NCI-H526 (cell line): ENCODE measurements at places on chromosomes 2 and 18.

DNA sequence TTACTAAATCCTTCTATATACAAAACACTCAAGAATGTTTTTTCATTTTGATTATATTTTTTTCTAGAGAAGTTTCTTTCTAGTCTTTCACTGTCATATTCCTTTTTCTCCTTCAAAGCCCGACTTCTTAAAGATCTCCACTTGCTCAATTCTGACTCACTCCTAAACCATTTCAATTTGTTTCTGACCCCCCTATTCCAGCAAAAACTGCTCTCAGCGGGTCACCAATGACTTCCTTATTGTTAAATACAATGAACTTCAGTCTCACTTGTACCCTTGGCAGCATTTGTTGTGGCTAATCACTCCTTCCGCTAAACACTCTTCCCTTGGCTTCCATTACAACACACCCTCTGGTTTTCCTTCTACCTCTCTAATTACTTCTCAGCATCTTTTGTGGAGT is 111.1 kb upstream of the RBBP8 start:
- DNase-seq, result no peak

DNA sequence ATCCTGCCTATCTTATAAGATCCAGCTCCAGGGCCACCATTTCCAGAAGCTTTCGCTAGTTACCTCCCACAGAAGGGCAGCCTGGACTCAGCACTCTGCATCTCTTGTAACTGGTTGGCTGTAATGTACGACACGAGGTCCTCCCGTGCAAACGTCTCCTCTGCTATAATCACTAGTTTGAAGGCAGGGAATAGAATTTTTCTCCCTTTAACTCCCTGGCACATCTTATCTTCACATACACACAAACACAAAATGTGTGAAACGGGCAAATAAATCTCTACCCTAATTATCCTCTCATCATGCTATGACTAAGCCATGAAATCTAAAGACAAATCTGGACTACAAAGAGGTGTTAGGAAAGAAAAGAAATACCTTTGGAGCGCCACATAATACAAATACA is 36.8 kb downstream of the RNU4ATAC start:
- no peak for DNase-seq

DNA sequence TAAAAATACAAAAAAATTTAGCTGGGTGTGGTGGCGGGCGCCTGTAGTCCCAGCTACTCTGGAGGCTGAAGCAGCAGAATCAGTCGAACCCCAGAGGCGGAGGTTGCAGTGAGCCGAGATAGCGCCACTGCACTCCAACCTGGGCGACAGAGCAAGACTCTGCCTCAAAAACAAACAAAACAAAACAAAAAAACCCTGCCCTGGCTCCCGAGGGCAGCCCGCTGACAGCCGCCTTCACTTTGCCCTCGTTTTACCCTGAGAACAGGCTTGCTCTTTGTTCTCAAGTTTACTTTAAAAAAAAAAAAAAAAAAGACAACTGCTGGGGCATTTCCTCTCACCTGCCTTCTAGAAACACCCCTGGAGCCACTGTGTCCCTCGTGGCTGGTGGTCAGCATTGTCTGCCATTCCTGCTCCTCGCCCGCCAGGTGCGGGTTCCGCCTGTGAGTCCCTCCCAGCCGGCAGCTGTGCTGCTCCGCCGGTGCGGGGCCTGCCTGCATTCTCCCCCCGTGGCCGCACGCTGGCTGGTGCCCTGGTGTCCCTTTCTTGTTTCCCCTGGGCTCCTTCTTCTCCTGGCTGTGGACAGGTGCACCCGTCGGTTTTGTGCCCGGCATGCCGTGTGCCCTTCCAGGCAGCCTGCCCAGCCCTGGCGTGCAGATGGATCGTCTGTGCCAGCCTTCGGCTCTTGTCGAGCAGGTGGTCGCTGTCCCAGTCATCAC is 105.7 kb downstream of the USP40 start:
- DNase-seq, result peak; percentile 32

- DNase-seq, result no peak
Measured at GRCh38 chr2:224421065-224421464, 19.2 kb upstream of the FAM124B start.

DNA sequence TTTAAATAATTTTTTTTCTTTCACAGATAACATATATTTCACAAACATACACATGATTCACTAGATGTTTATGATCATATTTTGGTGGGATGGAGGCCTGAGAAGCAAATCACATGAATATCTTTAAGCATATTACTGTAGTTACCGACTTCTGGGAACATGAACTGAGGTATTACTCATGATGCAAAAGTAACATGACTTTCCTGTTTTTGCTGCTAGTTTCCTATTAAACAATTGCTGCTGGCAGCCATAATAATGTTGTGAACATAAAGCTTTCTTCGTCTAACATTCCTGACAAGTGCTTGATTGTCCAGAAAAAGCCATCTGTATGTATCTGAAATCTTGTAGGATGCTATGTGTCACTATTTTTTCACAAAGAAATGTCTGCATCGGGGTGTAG is 145.4 kb downstream of the MTX2 start:
- DNase-seq, result no peak

- no peak for DNase-seq
Measured at GRCh38 chr2:24517247-24517646, 26.2 kb downstream of the NCOA1 start.

DNA sequence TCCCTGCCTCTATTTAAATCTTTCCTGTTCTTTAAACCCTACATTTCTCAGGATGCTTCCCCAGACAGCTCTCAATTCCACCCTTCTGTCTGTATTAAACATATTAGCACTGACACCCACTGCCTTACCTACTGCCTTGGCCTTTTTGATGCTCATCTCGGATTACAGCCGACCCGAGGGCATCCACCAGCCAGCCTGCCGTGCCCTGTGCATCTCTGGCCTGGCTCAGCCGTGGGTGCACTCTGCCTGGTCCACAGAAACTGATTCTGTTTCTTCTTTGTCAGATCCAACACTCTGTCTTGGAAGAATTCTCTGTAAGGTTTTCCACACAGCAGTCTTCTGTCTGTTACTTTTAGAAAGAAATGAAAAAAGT is 27.2 kb downstream of the TANC1 start:
- DNase-seq, result peak; percentile 29
